ENCODE measurements at places on chromosomes 12 and 14.

- no peak for DNase-seq
Observed at GRCh38 chr12:110465024-110465423, 3.0 kb downstream of the GPN3 start.

DNA sequence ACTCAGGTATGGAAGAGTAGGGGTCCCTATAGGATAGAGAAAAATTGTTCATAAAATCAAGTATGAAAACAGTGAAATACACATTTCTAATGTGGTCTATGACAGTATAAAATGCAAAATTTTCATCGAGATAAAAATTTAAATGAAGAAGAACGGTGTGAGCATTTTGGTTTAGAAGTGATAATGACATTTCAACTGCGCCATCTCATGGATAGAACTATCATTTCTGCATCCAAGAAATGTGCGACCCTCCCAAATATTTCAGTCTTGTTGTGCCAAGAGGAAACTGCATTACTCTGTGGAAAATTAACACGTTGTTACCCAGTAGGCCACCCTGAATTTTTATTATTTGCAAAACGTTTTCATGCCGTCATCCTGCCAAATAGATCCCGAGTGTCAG, 108.8 kb downstream of the CRACR2A start:
- DNase-seq = no peak

- peak; percentile 47 for DNase-seq
Observed at GRCh38 chr14:68692916-68693771, 99.7 kb downstream of the ZFP36L1 start.

DNA sequence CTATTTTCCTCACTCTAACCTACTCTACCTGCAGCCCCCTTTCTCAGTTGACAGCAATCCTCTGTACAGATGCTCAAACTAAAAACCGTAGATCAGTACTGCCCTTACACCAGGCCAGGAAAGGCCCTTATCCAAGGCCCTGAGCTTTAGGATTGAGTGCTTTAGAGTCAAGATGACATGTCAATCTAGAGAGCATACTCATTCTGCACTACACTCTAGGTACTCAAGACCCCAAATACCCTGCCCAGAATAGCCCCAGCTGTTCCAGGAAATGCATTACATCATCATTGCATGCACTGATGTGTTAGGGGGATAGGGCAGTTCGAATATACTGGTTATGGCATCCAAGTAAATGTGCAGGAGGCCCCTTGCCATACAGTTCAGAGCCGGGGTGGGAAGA, 3.5 kb upstream of the PHLDA1 start:
- no peak for DNase-seq

GRCh38 chr12:76976777-76977382, 88.5 kb downstream of the E2F7 start:
- peak; percentile 63 for DNase-seq

DNA sequence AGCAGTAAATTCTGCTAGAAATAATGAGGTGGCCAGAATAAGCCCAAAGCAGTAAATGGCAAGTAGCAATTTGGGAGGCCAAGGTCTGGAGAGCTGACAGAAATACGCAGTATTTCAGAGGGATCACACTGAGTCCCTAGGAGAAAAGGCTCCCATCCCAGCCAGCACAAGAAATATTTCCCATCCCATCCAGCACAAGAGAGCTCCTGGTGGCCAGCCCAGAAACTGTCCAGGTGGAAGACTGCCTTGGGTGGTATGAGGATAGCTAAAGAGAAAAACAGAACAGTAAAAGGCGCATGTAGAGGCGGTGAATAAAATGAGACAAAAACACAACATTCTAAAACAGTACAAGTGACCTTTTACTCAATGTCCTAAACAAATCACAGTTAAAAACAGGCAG, 120.7 kb downstream of the HECTD4 start:
- DNase-seq = no peak

GRCh38 chr12:110262442-110263388, 18.3 kb upstream of the ATP2A2 start:
- DNase-seq = no peak

DNA sequence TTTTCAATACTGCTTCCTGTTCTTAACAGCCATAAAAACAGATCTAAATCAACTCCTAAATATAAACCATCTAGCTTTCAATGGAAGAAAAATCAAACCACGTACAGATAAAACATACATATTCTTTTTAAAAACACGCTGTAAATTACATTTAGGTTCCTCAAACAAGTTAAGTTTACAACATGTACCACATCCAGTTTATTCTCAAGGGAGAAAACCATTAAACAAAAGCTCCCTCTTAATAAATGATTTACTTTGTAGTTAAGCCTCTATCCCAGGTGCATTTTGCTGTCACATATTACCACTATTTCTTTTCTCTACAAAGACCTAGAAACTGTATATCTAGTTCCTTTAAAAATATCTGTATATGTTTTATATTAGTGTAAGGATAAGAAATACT, 3.1 kb downstream of the NUMB start:
- DNase-seq = no peak

DNA sequence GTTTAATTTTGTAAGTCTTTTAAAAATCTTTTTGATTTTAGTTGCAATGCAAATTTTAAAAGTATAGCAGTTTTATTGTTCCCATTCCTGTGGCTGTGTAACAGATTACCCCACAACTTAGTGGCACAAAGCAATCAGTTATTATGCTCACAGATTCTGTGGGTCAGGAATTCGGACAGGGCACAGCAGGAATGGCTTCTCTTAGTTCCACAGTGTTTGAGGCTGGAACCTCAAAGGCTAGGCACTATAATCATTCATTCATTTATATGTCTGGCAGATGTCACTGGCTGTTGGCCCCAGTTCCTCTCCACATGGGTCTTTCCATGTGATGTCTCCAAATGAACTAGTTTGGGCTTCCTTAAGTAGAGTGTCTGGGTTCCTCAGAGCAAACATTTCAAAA, 193.3 kb downstream of the RAD51B start:
- no peak for DNase-seq

DNA sequence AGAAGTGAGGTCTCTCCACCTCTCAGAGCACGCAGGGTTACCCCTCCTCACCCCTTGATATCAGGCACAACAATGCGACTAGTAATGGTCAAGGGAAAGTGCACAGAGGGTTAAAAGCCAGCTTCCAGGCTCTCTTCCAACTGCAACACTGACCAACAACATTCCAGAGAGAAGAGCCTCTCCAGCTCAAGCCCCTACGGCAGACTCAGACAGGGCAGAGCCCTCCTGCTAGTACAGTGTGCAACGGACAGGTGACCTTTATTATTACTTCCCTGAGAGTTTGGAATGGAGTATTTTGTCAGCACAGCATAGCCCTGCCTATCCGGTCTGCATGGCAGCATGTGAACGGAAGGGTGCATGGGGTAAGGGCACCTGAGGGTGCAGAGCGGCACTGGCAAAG, 73.0 kb downstream of the PTPN21 start:
- no peak for DNase-seq

DNA sequence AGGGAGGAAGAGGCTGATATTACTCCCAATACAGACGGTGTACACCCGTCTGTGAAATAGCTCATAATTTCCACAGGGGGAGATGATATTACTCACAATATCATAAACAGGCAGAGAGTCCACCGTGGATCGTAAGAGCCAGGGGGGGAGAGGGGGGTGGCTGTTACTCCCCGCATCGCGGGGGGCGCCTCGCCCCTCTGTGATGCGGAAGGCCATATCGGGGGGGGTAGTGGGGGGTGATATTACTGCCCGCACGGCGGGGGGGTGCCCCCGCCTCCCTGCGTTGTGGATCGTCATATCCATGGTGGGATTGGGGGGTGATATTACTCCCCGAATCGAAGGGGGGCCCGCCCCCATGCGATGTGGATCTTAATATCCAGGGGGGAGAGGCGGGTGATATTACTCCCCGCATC, 91.9 kb downstream of the FRMD6 start:
- DNase-seq = no peak

- DNase-seq = no peak
Observed at GRCh38 chr14:99183716-99184115, 88.3 kb downstream of the BCL11B start.

DNA sequence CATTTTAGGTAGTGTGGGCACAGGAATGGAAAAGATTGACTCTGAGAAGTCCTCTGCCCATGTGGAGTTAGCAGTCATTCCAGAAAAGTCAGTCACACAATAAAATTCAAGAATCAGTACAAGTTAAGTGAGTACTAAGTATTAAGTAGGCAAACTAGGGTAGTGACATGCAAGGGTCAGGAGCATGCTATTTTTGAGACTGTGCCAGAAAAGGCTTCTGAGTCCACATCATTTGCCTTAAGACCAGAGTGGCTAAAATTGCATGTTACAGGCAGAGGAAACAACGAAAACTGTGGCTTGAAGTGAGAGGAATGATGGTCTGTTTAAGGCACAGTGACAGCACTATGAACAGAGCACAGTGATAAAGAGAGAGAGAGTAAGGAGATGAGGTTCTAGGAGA, 108.9 kb downstream of the SLC6A15 start:
- peak; percentile 46 for DNase-seq

DNA sequence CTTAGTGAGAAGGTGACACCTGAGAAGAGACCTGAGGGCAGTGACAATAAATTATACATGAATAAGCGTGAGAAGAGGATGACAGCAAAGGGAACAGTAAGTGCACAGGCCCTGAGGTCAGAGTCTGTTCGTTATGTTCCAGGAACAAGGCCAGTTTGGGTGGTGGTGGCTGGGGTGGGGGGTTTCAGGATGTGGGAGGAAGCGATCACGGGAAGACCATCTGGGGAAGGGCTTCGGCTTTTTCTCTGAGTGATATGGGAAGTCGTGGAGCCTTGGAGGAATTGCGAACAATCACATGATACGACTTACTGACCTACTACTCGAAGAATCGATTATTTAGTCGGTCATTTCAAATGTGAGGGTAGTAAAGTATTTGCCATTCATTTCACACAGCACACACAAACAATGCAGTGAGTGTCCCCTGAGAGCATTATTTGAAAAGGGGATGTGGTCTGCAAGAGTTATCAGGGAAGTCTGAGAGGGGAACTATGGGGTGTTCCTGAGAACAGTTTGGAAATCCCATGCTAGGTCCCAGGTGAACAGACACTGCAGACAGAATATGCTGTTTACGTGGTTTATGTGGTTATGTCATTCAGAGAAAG, 94.7 kb downstream of the SLC38A1 start:
- no peak for DNase-seq

DNA sequence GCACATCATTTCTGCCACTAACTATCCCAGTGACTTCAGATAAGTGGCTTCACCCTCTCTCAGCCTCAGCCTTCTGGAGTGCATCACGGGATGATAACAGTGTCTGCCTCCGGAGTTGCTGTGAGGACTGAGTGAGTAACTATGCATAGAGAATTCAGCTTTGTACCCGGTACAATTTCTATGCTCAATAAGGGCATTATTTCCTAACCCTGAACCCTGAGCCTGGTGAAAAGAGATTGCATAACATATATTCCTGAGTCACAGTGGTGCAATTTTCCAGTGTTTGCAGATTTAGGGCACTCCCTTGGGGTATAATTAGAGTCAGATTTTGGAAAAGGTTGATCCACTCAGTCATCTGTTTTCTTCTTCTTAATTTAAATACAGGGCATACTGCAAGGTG, 181.1 kb downstream of the PTPN11 start:
- no peak for DNase-seq

- no peak for DNase-seq
Observed at GRCh38 chr12:62516927-62517326, 50.3 kb downstream of the MON2 start.

DNA sequence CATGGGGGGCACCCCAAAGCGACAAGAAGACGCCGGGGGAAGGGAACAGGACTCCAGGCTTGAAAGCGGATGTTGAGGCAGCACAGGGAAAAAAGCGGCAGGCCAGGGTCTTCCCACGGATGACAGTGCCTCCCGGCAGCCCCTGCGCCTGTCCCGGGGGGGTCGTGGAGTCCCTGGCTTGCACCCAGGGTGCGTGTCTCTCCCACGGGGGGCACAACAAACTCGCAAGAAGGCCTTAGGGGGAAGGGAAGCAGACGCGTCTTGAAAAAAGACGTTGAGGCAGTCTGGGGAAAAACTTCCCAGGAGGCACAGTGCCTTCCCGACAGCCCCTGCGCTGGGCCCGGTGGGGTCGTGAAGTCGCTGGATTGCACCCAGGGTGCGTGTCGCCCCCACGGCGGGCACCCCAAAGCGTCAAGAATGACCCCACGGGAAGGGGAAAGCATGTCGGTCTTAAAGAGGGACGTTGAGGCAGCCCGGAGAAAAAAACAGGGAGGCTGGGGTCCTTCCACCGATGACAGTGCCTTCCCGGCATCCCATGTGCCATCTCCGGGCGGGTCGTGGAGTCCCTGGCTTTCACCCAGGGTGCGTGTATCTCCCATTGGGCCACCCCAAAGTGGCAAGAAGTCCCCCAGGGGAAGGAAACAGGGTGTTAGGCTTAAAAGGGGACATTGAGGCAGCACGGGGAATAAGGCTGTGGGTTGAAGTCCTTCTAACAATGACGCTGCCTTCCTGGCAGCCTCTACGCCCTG, 159.9 kb upstream of the ALG10B start:
- no peak for DNase-seq

GRCh38 chr12:14756334-14757143, 46.7 kb downstream of the WBP11 start:
- no peak for DNase-seq

DNA sequence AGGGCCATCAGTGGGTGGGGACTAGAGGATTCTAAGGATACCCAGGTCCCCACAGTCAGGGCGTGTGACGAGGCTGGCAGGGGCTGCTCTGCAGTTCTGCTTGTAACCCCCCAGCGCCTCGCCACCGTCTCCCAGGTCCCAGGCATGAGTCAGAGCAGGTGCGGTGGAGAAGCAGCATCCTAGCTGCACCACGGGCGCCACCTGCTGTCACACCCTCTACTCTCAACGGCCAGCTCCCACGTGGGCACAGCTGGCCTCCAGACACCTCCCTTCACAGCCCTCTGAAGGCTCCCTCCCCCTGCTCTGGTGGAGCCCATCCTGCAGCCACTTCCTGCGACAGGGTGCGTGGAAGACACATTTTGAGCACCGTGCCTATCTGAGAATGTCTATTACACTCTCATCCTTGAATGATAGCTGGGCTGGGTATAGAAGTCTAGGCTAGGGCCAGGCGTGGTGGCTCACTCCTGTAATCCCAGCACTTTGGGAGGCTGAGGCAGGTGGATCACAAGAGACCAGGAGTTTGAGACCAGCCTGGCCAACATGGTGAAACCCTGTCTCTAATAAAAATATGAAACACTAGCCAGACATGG, 6.9 kb upstream of the NUDT14 start:
- no peak for DNase-seq

DNA sequence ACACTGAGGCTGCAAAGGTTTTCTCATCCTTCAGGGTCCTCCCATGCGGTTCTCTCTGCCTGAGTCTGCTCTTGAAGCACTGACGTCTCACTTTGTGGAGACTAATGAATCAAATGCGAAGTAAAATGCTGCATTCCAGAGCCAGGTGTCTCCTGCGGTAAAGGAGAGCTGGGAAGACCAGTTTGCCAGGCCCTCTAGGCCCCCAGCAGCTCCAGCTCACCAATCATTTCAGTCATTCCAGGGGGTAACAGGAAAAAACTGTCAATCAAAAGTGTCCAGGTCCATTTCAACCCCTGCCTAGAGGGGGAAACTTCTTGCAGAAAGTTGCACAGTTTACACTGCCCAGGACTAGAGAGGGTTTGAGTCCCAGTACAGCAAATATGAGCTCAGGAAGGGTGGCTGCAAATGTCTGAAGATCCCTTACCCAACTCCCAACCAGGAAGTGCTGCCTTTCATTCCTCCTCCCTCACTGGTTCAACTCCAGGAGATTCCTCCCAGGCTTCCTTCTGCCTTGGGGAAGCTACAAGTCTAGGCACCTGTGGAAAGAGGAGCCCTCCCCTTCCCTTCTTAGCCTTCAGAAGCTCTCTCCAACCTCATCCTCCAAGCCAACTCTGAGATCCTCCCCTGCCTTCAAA, 2.7 kb upstream of the NXPH4 start:
- no peak for DNase-seq

Data from fibroblast of skin of back (primary cell).